Left hindlimb (tissue), 1 donor: ENCODE measurements at places on chromosomes 3 and 15.

GRCh38 chr15:23690015-23690414 is 2.9 kb upstream of the NDN start:
- DNase-seq: no peak

GRCh38 chr3:107752202-107752990 is 229.6 kb downstream of the BBX start:
- DNase-seq: no peak

- DNase-seq: no peak
These were observed 261.4 kb upstream of the MME start for GRCh38 chr3:154818676-154819255.

DNA sequence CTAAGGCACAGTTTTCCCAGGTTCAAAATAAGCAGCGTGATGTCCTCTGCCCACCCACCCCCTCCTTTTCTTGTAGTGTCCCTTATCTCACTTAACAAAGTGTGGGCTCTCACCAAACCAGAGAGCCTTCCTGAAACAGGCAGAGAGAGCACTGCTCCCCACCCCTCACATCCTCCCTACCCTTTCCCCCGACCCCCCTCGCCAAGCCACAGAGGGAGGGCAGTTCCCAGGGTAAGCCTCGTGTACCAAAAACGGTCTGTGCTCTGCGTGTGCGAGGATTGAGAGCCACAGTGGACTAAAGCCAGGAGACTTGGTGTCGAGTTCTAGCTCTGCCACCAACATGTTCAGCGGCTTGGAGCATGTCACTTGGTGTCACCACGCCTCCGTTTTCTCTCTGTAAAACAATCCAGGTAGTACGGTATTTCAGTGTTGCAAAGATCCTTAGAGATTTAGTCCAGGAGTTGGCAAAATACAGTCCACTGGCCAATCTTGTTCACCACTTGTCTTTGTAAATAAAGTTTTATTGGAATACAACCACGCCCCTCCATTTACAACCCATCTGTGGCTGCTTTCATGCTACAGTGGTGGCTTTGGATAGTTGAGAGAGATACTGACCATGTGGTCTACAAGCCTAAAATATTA is 249.9 kb downstream of the OPA1 start:
- DNase-seq: no peak

GRCh38 chr3:186705882-186706780 is 11.0 kb upstream of the KNG1 start:
- DNase-seq: no peak

DNA sequence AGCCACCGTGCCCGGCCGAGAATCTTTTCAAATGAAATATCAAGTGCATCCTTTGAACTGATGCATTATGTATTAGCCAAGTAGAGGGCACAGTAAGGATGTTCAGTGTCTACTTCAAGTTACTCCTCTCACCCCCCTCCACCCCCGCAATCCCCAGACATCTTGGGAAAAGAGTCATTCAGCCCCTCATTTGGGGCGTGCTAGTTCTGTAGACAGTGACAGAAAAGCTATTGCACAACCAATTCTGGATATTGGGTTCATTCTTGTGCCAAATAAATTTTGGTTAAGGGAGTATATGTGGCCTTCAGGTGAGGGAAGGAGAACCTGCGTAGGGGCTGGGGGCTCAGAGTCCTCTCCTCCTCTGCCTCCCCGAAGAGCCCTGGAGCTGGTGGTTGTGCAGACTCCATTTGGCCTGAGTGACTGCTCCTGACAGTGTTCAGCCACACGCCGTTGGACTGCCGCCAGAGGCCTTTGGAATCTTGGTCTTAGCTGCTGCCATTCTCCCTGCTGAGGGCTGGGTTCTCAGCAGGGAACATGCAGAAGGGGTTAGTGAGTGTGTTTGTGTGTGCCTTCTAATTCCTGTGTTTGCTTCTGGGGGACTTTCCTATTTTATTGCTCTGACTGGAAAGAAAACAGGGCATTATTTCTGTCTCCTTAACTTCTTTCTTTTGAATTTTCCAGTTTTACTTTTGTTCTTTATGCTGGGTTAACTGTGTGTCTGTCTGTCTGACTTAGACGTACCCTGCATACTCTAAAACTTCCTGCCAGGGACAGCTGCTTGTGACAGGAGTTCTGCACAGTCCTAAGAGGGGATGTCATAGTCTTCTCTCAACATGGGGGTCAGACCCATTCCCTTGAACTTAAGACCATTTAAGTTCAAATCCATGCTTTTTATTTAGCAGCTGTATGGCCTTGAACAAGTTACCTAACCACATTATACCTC is 21.0 kb downstream of the RARB start:
- DNase-seq: peak; percentile 86

DNA sequence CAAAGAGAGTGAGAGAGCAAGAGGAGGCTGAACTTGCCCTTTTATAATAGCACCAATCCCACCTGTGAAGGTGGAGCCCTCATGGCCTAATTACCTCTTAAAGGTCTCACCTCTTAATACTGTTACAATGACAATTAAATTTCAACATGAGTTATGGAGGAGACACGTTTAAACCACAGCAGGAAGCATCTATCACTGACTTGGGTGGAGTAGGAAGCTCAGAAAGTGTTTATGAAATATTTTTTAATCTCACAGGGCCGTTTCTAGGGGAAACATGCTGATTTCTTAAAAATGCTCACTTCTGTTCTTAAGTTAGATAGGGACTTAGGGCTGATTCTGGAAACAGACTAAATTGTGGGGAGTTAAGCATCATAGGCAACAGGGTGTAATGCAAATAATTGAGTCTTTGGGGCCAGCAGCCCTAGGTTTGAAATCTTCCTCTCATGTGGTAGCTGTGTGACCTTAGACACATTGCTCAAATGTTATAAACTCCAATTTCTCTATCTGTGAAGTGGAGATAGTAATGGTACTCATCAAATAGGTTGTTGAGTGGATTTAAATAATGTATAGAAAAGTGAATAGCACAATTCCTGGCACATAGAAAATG is 133.3 kb upstream of the KLHL25 start:
- DNase-seq: no peak

DNA sequence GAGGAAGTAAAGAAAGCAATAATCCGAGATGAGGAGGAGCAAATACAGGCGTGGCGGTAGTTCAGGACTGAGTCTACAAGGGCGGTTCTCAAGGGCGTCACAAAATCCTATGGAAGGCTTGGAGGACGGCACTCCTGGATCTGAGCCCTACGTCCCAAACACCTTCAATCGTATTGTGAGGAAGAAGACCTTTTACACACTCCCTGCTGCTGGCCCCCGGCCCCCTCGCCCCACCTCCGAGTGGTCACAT is 747 bp downstream of the PLD1 start:
- peak; percentile 83 for DNase-seq

GRCh38 chr15:31776039-31776438 is 254.3 kb upstream of the CHRNA7 start:
- no peak for DNase-seq

DNA sequence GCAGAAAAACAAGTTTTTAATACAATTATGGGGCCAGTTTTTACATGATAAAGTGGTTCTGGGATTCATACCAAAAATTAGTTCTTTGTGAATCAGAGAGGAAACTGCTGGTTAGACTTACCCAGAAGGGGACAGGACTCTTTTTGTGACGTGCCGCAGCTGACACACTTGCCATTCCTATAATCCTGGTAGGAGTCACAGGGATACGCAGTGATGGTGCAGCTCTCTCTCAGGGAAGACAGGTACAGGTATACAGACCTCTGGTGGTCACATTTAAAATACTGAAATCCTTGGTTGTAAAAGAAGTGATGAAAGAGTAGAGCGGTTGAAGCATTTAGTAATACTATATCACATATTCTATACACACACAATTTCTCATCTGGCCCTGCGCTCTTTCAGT is 20.2 kb upstream of the TMEM41A start:
- no peak for DNase-seq

DNA sequence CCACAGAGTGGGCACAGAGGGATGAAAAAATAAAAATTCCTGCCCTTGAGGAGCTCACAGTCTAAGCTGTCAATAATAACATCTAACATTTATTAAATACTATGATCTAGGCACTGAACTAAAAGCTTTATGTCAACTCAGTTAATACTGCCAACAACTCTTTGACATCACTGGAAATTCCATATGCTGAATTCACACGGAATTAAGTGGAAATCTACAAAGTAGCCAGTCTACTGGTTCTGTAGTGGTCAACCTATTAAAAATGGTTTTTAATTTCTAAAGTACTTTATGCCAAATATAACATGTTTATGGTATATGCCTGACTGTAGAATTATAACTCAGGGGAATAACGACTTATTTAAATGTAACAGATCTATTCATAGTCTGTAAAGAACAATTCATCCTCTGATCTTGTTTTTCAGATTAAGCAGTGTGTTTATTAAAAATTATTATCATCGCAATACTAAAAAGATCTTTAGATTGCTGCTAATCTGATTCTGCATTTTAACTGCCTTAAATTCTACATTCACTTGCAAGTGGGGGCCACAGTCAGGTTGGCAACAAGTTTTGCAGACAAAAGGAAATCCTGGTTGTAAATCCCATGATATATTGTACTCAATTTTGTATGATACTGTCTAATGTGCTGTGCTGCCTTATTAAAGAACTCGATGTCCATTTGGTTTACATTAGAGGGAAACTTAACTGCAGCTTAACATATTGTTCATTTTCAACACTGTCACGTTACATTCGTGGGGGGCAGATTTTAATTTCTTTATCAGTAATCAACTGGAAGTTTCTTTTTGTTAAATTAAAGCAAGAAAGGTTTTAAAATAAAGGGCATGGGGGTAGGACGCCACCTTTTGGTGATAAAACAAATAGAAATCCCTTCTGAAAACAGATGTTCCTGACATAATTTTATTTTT is 2.6 kb upstream of the FOXP1 start:
- DNase-seq: no peak

DNA sequence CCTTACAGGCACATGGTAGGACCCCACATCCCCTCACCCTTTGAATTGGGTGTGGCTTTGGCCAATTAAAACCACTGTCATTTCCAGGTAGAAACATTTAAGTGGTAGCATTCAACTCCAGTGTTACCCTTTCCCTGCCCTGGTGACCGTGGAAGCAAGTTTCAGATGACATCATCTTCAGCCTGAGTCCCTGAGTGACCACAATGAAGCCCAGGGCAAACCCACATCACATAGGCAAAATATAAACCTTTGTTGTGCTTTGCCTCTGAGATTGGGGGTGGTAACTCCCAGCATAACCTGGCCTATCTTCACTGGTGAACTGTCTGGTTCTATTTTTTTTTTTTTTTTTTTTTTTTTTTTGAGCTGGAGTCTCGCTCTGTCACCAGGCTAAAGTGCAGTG is 404.0 kb upstream of the WNT5A start:
- DNase-seq: no peak

GRCh38 chr3:128701342-128702212 is 24.4 kb upstream of the RAB7A start:
- DNase-seq: no peak

GRCh38 chr3:14398797-14399106 is 3.7 kb upstream of the SLC6A6 start:
- no peak for DNase-seq

- DNase-seq: no peak
These were observed 15.4 kb upstream of the CSPG4 start for GRCh38 chr15:75727851-75728715.

DNA sequence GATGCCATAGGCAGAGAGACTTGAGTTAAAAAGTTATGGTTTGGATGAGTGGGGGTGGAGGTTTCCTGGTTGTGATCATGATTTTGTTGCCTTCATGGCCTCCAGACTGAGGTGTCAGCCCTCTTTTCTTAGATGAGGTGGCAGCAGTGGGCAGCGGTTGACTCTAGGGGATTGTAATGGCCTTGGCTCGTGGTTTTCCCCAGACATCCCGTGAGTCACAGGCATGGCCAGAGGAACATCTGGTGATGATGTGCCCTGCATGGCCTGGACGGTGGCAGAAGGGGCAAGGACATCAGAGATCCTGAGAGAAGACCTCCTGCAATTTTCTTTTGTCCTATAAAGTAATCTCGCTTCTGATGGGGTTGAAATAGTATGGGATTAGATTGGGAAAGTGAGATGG is 12.4 kb downstream of the RETNLB start:
- no peak for DNase-seq

DNA sequence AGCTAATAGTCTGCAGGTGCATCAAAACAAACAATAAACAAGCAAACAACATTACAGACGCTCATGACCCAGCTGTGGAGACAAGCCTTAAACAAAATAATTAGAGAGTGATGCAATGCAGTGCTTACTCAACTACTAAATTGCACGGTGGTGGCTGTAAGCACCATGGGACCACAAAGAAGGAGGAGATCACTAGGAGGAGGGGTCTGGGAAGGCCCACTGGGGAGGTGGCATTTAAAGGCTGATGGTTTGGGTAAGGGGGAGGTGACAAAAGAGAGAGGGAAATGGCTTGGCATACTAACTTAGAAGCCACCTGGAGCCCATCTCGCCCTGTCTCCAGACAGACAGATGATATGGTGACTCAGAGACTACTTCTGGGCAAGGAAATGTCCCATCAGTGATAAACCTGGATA is 516.7 kb downstream of the FOXP1 start:
- DNase-seq: no peak

DNA sequence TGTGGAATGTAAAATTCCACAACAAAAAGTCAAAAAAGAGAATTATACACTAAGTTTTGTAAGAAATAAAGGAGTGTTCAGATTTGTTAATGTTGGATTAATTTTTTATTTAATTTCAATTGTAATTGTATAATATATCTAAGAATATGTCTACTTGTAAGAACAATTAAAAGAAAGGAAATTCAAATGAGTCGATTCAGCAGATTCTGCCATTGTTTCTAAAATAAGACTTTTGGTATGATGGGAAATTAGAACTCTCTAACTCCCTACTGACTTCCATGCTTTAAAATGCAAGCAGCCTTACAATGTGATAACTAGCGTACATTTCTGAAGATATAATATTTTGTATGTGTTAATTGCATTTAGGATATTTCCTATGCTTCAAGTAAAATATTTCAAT is 395.9 kb upstream of the ZNF717 start:
- no peak for DNase-seq

- DNase-seq: no peak
These were observed 351.4 kb downstream of the CNTN3 start for GRCh38 chr3:74263031-74263430.

- DNase-seq: no peak
These were observed 36.3 kb downstream of the DUT start for GRCh38 chr15:48367483-48367882.

DNA sequence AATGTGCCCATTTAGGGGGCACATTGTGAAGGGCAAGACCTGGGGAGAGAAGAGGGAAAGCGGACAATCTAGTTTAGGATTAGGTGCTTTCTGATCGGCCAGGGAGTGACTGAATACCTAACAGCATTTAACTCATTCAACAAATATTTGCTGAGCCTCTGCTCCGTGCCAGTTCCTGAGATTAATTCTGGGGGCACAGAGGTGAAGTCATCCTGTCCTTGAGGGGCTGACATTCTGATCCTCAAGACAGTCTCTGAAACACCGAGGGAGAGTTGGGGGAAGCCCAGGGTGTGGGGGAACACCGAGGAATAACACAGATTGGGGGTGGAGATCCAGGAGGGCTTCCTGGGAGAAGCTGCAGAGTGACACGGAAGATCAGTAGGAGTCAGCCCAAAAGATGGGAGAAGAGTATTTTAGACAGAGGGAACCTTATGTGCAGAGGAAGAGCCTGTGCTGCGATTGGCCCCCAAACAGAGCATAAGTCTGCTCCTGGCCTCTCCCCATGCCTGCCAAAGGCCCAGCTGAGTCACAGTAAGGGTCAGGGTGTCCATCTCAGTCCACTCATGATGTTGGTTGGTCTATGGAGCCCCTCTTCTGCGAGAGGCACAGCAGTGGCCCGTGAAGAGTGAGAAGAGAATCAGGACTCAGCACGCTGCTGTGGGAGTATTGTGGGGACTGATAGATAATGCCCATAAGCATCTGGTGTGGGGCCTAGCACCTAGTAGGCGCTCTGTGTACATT is 60.2 kb downstream of the AMOTL2 start:
- peak; percentile 25 for DNase-seq
